ENCODE measurements at places on chromosomes 12 and 14.

DNA sequence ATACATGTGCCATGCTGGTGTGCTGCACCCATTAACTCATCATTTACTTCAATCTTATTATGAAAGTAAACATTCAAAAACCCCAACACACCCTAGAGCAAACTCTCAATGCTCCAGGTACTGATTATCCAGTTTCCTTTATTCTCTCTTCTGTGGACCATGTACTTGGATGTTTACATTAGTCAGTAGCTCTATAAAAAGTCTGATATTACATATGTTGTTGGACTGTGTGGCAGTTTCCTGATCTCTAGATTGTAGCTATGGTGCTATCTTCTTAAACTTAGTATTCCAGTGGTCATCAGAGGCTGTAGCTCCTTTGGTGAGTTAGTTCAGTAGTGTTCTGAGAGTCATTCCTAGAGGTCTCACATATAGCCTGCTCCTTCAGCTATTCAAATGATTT lies 25.1 kb upstream of the ITGA5 start:
- no peak for DNase-seq

DNA sequence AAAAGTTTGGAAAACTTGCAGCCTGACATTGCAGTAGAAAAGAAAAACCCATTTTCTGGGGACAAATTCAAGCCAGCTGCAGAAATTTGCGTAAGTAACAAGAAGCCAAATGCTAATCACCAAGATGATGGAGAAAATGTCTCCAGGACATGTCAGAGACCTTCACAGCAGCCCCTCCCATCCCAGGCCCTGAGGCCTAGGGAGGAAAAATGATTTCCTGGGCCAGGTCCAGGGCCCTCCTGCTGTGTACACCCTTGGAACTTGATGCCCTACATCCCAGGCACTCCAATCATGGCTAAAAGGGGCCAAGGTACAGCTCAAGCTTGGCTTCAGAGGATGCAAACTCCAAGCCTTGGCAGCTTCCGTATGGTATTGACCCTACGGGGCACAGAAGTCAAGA lies 14.5 kb downstream of the IAPP start:
- DNase-seq: no peak

DNA sequence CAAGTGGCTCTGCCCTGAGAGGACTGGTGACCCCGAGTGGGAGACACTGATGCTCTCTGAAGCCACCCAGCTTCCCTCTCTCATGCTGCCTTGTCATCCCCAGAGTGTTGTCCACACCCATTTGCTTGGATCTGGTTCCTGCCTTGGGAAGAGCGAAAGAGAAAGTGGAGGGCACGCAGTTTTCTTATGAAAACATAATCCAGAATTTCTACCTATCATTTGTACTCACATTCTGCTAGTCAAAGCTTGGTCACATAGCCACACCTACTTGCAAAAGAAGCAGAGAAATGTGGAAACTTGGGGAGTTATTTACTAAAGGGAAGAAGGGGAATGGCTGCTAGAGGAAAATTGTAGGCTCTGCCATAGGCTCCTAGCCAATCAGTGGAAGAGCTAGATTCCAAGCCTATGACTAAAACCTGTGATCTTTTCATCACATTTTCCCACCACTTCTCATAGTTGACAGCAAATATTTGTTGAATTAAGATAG lies 326.3 kb downstream of the ZFP36L1 start:
- no peak for DNase-seq

- no peak for DNase-seq
Observed at GRCh38 chr12:40137252-40137651, 31.4 kb upstream of the SLC2A13 start.

GRCh38 chr14:67129768-67130167 lies 59.5 kb upstream of the GARIN2 start:
- DNase-seq: no peak

DNA sequence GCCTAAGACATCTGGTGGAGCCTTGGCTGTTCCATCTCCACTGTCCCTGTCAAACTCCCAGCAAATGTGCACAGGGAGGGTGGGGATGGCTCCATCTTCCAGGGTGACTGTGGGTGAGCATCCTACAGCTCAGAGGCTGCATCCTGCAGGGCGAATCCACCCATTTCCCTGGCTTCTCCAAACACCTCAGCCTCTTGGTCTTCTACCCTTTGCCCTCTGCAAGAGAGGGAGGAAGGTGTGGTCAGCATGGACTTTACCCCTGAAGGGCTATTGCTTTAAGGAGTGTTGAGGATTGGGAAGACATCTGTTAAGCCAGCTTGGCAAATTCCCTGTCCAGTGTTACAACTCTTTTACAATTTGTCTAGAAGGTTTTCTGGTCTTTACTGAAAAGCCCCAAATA lies 23.1 kb upstream of the DGLUCY start:
- DNase-seq: no peak
